Amniotic epithelial cell (primary cell): ENCODE measurements at places on chromosomes 1 and 21.
A peak's percentile ranks its signal among the peaks of the same experiment; 100 is the strongest.

DNA sequence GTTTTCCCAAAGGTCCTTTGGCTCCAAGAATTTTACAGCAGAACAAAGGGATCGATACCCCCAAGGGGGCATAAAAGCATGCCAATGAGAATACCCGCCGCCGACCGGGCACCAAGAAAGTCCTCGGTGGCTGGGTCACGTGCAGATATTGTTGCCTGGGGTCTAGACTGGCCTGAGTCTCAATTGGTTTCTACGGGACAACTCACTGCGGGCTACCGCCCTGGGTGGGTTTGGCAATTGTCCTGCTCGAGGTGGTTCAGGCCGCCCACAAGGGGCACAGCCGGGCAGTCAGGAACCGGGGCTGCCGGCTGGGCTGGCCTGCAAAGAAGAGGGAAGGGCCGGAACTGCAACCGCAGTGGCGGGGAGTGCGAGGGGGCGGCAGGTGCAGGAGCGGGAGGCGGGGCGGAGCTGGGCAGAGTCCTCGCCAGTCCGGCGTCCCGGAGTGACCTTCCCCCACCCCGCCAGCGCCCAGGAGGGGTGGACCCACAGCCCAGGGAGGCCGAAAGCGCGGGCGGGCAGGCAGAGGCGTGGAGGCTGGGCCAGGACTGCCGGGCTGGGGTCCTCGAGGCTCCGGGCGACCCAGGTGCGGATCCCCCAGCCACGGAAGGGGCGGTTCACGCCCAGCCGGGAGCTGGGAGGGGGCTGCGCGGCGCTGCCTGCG is 926 bp upstream of the ATP1B1 start:
- no peak for DNase-seq

DNA sequence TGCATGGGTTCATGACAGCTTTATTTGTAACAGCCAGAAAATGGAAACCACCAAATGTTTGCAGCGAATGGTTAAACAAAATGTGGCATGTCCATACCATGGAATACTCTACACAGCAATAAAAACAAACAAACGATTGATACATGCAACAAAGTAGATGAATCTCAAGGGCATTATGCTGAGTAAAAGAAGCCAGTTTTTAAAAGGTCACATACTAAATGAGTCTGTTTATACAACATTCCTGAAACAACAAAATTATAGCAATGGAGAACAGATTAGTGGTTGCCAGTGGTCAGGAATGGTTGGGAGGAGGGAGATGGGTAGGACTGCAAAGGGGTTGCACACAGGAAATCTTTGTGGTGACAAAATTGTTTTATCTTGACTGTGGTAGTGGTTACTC is 202.4 kb upstream of the UBE2U start:
- DNase-seq = peak; percentile 34

GRCh38 chr1:27572679-27573426 is 31.1 kb downstream of the AHDC1 start:
- DNase-seq = no peak

DNA sequence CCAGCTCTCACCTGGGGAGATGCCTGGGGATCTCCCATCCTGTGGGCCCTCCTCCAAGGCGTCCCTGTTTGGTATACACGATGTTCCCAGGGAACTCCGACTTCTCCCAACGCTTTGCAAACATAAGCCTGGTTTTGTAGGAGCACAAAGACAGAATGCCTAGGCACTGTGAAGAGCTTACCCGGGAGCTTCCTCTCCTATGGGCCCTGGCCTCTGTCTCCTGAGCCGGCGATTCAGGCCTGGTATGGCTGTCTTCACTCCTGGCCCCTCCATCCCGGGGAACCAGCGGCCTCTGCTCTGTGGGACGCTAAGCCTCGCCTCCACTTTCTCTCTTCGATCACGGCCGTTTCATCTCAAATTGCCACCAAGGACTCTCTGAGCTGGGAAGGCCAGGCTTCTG is 59.6 kb upstream of the ACTRT2 start:
- no peak for DNase-seq

GRCh38 chr1:8396083-8396785 is 78.3 kb downstream of the SLC45A1 start:
- DNase-seq = peak; percentile 83

GRCh38 chr1:47924270-47925048 is 72.7 kb downstream of the TRABD2B start:
- peak; percentile 30 for DNase-seq

GRCh38 chr1:18422076-18422777 is 58.5 kb upstream of the KLHDC7A start:
- no peak for DNase-seq

DNA sequence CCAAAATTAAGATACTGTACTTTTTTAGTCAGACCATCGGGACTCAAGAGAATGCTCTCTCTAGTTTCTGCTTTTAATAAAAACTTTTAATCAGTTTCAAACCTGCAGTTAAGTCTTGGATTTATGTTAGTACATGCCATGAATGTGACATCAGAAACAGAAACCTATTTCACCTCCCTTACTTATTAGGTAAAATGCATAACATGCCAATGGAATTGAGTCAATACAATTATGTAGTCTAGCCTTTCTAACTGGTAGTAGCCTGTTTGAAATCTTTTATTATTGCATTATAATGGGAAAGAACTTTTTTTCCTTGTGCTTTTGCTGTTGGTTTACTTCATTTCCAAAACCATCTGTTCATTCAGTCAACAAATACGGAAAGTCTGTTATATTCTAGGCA is 4.8 kb downstream of the PHACTR4 start:
- peak; percentile 55 for DNase-seq

GRCh38 chr1:16172218-16172830 is 16.5 kb upstream of the EPHA2 start:
- DNase-seq = no peak

DNA sequence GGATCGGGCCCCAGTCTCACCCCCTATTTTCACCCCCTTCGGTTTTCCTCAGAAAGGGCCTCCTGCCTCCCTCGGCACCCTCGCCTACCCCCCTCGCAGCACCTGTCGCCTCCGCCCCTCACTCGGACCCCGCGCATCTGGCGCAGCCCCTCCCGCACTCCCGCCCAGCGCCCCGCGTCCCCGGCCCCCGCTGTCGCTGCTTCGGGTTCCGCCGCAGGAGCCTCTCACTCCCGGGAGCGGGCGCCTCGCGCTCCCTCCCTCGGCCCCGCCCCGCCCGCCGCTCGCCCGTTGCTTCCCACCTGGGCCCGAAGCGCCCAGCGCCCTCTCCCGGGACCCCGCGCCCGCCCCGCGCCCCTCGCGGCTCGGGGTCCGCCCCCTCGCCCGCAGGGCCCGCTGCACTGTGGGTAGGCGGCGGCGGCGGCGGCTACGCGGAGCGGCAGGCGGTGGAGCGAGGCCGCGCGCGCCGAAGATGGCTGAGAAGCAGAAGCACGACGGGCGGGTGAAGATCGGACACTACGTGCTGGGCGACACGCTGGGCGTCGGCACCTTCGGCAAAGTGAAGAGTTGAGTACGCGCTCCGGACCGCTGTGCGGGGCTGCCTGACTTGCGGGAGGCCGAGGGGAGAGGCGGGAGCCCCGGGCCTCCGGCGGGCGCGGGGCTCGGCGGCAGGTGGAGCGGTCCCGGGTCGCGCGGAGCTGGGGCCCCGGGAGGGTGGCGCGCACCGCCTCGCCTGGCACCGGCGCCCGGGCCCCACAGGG is at the start of gene PRKAA2:
Gene PRKAA2, plus strand, starts transcription at position 396 of the 758 bp plus-strand sequence. Its CDS starts 74 bp downstream, at position 470.
- no peak for DNase-seq
